ENCODE measurements at places on chromosomes 2 and 18.

- no peak for DNase-seq
Measured at GRCh38 chr2:183081911-183082310, 3.4 kb downstream of the DUSP19 start.

DNA sequence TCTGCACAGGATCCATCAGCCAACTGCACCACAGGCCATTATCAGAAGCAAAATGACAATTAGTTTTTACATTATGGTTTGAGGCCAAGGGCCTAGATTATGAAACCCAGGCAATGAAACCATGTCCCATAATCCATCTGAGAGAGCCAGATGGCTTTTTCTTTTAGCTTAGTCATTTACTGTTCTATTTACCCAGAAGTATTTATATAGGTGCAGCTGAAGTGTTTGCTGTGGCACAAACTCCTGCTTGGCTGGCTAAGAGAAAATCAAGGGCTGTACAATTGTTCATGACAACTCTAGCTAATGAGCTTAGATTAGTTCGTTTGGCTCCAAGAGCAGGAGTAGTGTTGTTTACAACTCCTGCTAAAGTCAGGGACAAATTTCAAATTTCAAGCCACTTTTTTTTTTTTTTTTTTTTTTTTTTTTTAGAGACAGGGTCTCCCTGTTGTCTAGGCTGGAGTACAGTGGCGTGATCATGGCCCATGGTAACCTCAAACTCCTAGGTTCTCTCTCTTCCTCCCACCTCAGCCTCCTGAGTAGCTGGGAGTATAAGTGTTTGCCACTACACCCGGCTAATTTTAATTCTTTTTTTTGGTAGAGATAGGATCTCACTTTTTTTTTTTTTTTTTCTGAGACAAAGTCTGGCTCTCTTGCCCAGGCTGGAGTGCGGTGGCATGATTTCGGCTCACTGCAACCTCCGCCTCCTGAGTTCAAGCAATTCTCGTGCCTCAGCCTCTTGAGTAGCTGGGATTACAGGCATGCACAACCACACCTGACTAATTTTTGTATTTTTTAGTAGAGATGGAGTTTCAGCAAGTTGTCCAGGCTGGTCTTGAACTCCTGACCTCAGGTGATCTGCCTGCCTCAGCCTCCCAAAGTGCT is 18.4 kb upstream of the REV1 start:
- DNase-seq: no peak

DNA sequence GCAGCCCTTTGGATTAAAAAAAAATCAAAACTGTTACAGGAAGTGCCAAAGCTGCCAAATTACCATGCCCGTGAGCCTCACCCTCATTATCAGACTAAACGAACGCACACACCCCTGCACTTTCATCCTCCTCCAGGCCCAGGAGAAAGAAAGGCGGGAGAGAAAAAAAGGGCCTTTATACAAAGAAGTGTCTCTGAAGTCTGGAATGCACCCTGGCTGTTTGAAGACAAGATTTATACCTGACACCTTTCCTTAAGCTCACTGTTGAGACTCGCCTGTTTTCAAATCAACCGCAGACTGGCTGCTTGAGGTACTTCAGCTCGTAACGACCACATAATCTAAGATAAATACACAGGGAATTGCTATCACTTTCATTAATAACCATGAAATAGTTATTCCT is 31.0 kb downstream of the EDAR start:
- DNase-seq: no peak

- no peak for DNase-seq
Measured at GRCh38 chr2:189265696-189266320, 86.2 kb upstream of the COL5A2 start.

DNA sequence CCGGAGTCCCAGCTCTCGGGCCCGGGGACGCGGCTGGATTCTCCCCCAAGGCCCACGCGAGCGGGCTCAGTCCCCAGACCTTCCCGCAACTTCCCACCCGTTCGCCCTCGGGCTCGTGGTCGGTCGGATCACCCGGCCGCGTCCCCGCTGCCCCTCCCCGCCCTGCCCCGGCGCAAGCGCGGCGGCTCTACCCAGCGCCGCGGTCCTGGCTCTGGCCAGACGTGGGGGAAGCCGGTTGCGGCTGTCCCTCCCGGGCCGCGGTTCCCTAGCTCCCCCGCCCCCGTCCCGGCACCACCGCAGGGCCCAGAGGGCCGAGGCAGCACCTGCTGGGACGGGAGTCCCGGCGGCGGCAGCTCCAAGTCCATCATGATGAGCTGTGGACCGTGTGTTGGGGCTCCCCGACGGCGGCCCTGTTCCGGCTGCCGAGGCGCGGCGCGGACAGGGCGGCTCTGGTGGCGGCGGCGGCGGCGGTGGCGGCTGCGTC is 276 bp downstream of the NFE2L2 start:
- DNase-seq: no peak

- no peak for DNase-seq
Measured at GRCh38 chr2:206305523-206306245, 31.2 kb downstream of the ZDBF2 start.

DNA sequence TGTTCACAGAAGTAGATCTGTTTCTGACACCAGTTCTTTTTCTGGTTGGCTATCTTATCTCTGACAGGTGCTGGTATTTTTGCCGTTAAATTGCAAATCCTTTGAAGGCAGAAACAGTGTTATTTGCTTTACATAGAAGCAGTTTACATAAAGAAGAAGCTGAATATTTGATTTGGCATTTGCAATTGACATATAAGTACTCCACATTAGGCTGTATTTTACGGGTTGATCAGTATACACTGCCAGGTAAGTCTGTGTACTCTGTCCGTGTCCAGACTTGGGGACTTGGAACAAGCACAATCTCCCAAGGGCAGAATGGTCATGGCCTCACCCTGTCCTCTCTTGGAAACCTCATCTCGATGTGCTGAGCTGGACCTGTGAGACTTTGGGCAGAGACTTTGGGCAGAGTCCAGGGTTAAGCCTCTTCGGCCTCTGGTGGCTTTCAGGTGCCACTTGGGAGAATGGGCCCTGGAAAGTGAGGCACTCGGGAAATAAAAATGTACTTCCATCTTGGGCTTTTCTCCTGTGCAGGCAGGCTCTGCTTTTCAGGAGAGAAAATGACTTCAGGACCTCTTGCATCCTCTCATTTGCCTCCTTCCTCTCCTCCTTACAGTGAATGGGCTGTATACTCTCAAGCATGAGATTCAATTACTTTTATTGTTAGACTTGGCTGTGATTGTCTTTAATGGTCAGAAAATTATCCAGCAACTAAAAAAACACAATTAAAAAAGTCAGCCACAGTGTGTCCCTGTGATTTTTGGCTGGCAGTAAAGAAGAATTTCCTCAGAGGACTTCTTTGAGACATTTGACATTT is 108.5 kb downstream of the RAPGEF4 start:
- DNase-seq: no peak

GRCh38 chr2:290090-290722 is 2.3 kb upstream of the ALKAL2 start:
- peak; percentile 74 for DNase-seq

DNA sequence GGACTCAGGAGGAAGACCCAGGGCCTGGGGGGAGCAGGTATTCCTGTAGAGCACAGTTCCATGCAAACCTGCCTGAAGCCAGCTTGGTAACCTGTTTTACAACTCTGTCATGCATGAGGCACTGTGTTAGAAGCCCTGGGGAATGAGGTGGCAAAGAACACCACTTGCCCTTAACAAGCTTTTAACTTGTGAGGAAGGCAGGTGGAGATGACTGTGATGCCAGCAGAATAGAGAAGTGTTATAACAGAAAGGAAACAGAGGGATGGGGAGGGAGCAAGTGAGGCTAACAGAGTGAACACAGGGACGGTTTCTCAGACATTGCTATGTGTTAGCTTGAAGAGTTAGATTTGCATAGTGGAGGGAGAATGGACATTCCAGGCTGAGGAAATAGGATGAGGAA is 11.5 kb upstream of the IL1A start:
- DNase-seq: no peak

GRCh38 chr2:38095079-38095995 is 19.4 kb upstream of the CYP1B1 start:
- DNase-seq: no peak

DNA sequence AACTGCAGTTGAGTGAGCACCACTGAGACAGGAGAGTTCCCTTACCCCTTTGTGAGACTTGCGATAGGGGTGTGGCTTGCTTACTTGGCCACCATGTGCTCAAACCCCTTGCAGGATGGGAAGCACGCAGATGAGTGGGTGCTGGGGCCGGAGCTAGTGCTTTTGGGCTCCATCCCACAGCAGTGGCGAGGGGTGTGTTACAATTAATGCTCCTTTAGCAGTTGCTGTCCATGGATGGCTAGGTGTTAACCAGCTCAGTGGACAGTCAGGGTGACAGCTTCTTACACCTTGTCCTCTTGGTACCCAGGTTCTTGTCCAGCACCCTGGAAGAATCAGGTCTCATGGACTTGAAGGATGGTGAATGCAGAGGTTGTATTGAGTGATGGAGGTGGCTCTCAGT is 103.9 kb downstream of the SH3RF3 start:
- no peak for DNase-seq

GRCh38 chr2:71799013-71799575 is 345.7 kb downstream of the DYSF start:
- DNase-seq: no peak

All from right cardiac atrium (tissue), 5 donors.